Heart left ventricle (tissue), 16 donors: ENCODE measurements at places on chromosomes 12 and 14.

DNA sequence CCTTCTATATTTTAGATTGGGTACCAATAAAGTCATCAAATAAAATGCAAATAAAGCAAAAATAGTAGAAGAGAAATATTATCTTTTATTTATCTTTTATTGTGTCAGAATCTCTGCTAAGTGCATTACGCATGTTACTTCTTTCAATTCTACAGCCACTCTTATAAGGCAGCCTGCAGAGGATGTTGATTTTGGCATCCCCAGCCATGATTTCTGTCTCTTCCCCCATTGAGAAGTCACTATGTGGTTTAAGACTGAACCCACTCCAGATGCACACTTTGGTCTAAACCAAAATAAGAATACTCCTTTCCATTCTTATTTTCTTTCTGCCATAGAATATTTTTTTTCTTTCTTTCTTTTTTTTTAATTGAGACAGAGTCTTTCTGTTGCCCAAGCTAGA is 56.0 kb upstream of the ACSS3 start:
- DNase-seq = no peak

DNA sequence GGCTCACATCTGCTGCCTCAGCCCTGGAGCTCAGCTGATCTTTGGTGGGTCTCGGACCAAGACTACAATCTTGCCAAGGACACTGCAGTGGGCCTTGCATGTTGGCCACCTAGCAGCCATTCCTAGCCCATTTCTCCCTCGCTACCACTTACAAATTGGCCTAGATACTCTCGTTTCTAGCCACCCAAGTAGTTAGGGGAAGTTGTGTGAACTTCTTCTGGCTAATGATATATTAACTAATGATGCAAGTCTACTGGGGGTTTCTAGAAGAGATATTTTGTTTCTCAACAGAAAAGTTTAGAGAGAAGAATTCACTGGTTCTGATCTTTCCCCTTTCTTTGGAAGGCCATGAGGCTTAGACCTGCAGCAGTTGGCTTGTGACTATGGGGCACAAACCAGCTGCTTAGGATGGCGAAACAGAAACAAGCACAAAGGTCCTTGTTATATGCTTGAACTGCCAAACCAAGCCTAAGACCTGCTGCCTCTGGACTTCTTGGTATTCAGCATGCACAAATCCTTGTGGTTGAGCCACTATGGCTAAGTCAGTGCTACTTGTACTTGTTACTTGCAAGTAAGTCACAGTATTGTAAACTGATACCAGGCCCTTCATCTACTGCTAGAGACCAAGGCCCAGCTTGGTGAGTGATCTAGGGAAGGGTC is 30.5 kb upstream of the GPATCH2L start:
- DNase-seq = no peak

GRCh38 chr12:117143008-117143532 is 43.9 kb upstream of the TESC start:
- DNase-seq = no peak

DNA sequence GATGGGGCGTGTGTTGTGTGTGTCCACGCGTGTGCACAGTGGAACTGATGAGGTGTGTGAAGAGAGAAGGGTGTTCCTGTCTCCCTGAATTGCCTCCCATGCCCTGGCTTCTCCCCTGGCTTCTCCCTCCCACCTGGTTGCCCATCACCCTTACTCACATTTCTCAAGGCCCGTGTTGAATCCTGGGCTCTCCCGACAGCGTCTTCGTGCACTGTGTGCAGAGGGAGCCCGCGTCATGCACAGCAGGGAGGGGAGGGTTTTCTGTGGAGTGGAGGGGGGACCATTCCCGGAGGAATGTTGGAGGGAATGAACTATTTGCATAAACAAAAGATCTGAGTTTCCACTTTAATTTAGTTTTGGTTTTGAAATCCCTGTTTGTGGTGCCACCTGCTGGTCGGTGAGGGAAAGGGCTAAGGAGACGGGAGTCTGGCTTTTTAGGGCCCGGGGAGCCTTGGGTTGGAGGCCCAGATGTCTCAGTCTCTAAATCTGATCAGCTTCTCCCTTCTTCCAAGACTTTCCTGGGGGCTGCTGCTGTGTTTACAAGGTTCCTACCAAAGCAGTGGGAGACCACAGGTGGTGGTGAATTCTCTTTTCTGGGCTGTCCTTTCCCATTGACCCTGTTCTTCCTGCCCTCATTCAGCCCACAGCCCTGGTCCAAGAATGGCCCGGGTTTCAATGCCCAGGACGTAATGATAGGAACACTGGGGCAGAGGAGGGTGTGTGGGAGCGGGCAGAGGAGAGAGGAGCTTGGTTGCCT is at the start of gene C1R:
TSS of gene C1R (minus strand) at position 217 of the 757 bp plus-strand sequence. CDS start at position 160, 57 bp downstream.
- peak; percentile 66 for DNase-seq

GRCh38 chr12:3658327-3659163 is 94.4 kb downstream of the CRACR2A start:
- no peak for DNase-seq

- DNase-seq = no peak
Observed at GRCh38 chr14:22715186-22715812, 51.2 kb upstream of the OXA1L start.

- peak; percentile 65 for DNase-seq
Observed at GRCh38 chr12:51911788-51912711, 4.7 kb downstream of the ACVRL1 start.

GRCh38 chr12:104596134-104596799 is 139.5 kb downstream of the CHST11 start:
- no peak for DNase-seq

GRCh38 chr14:104335176-104335575 is 196.8 kb downstream of the KIF26A start:
- no peak for DNase-seq

DNA sequence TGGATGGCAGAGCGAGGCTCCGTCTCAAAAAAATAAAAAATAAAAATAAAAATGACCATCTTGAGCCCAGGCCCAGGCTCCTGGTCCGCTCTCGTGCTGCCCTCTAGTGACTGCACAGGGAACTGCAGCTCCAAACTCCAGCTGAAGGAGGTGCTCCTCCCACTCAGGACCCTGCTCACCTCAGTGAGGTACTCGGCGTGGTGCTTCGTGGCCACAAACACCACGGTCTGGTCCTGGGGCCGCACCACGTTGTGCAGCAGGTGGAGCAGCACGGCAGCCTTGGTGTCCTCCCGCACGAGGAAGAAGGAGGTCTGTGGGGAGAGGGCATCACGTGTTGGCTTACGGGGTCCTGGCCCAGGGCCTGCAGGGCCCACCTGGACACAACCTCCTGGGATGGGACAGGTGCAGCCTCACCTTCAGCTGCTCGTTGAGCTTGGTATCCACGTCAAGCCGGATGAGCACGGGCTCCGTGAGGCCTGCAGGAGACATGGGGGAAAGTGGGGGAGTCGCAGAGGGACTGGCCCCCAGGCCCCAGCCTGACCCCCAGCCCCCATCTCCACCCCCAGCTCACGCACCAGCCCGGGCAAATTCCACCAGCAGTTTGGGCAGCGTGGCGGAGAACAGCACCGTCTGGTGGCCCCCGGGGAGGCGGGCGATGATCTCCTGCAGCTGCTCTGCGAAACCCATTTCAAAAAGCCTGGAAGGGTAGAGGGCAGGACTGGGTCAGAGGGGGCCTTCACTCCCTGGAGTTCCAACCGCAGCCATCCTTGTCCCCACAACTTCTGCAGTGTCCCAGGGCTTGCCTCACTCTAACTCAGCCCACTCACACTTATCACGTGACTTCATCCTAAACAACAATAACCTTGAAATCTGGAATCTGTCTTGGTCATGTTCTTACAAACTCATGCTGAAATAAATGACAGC is 10.6 kb downstream of the DDX54 start:
- peak; percentile 57 for DNase-seq

- no peak for DNase-seq
Observed at GRCh38 chr12:53618275-53618674, 7.9 kb downstream of the ATF7 start.

DNA sequence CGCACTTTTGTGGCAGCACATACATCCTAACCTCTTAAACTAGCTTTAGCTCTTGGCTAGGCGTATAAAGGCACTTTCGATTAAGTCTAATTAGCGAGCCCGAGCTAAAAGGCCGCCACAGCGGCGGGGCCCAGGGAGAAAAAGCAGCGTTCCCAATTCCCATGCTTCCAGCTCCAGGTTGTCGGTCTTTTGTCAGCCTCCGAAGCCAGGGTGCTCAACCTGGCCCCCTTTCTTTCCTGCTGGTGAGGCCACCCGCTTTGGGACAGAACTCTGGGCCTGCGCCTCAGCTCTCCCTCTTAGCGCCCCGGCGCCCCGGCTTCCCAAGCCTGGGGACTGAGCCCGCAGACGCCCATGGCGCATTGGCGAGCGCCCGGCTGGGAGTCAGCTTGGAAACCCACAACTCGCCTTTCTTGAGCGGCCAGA is 33.3 kb upstream of the TBX5 start:
- no peak for DNase-seq

GRCh38 chr14:106372870-106373652 is 846.7 kb downstream of the TMEM121 start:
- DNase-seq = peak; percentile 27

DNA sequence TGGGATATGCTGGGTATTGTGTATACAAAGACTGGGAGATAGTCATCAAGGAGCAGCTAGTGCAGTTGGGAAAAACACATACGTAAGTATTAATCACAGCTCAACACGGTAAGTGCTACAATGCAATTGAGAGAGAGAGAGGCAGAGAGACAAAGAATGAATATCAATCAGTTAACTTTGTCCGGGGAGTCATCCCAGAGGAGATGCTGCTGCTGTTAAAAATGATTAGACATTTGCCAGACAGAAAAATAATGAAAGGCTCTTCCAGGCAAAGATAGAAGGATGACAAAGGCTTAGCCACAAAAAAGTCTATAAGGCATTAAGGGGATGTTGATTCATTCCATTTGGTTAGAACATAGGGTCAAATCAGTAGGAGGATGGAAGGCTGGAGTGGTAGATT is 45.1 kb downstream of the AKAP6 start:
- DNase-seq = no peak

- no peak for DNase-seq
Observed at GRCh38 chr12:124605883-124606774, 38.7 kb upstream of the NCOR2 start.

- DNase-seq = no peak
Observed at GRCh38 chr12:124952801-124953200, 36.1 kb downstream of the DHX37 start.

DNA sequence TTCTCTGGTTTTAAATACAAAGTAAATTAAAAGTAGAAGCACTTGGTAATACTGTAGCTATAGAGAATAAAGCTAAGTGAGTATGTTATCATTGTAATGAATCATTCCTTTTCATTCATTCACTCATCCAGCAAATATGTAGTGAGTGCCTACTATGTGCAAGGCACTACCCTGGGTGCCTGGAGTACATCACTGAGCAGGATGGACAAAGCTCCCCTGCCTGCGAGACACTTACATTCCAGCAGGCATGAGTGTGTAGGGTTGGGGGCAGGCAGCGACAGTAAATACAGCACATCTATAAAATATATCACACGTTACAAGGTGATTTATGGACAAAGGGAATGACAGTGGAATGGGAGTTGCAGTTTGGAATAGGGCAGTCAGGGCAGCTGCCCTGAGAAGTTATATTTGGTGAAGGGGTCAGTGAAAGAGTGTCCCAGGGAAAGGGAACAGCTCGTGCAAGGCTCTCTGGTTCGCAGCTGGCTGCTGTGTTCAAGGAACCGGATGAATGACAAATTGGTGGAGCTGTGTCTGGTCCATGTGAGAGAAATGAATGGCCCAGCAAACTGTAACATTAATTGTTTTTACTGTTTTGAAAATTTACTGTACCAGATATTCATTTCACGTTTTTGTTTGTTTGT is 159.6 kb downstream of the CRADD start:
- no peak for DNase-seq

- peak; percentile 4 for DNase-seq
Observed at GRCh38 chr12:34297126-34297789, 275.0 kb downstream of the ALG10 start.

DNA sequence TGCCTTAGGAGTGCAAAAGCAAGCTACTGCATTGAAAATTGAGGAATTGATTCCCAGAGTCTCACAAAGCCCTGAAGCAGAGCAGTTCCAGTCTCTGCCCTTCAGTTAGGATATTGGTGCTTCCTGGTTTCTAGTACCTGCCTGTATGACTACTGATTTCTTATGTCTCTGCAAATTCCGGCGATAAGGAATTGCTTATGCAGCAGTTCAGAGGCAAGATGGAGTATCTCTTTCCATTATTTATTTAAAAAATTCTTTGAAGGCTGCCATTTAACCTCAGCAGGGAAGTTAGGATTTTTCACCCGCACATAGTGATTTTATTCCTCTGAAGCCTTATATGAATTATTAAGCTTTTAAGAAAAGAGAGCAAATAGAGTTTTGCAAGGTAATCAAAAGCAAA is 184.9 kb upstream of the SSTR1 start:
- no peak for DNase-seq

DNA sequence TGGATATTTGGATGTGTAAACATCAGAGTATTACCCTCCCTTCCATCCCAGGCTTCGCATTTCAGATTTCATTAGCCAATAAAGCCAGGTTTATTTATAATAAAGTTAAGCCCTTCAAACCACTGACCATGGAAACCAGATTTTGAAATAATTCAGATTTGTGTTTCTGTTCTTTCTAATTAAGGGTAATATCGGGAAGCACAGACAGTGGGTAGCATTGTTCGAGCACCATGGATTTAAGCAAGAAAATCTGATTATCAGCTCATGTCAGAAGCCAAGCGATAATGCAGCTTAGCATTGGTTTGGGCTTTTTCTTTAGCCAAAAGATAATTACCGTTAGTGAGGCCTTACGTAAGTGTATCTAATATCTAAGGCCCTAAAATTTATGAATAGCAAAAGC is 116.1 kb downstream of the C12orf42 start:
- DNase-seq = no peak
